ENCODE measurements at places on chromosomes 11 and 22. TPM values are rescaled to one million over a fixed set of nuclear protein-coding genes. Genes with fewer than 3 reads are reported as not detected.

- no peak for DNase-seq
Observed at GRCh38 chr22:46731246-46732040, 6.6 kb downstream of the CERK start.

GRCh38 chr11:126480015-126480409 is 124.5 kb downstream of the ST3GAL4 start:
- no peak for DNase-seq

DNA sequence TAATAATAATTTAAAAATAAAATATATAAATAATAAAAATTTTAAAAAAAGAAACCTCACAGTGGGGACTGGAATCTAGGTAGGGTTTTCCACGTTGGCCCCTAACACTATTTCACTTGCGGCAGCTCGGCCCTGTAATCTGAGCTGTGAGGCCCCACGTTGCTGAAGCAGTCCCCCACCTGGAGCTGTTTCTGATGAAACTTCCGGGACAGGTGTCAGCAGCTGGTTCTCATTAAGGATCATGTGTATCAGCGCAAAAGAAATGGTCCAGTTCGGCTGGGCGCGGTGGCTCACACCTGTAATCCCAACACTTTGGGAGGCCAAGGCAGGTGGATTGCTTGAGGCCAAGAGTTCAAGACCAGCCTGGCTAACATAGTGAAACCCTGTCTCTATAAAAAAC is 17.3 kb downstream of the RHOD start:
- DNase-seq = no peak

GRCh38 chr22:17846326-17846992 is 72.2 kb upstream of the BID start:
- DNase-seq = no peak

DNA sequence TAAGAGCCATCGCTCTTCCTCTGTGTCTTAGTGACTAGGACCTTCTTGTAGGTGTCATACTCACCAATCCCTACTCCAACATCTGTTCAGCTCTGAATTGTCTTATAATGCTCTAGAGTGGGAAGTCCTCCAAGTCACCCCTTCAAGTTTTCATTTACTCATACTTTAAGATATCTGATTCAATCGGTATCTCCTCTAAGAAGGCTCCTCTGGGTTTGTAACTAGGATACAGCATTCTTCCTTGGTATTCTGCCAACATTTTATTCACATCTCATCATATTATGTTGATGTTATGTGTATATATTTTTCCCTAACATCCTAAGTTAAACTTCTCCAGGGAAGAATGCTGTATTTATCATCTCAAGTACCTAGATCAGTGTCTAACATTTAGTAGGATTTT is 662.1 kb downstream of the NTM start:
- no peak for DNase-seq

DNA sequence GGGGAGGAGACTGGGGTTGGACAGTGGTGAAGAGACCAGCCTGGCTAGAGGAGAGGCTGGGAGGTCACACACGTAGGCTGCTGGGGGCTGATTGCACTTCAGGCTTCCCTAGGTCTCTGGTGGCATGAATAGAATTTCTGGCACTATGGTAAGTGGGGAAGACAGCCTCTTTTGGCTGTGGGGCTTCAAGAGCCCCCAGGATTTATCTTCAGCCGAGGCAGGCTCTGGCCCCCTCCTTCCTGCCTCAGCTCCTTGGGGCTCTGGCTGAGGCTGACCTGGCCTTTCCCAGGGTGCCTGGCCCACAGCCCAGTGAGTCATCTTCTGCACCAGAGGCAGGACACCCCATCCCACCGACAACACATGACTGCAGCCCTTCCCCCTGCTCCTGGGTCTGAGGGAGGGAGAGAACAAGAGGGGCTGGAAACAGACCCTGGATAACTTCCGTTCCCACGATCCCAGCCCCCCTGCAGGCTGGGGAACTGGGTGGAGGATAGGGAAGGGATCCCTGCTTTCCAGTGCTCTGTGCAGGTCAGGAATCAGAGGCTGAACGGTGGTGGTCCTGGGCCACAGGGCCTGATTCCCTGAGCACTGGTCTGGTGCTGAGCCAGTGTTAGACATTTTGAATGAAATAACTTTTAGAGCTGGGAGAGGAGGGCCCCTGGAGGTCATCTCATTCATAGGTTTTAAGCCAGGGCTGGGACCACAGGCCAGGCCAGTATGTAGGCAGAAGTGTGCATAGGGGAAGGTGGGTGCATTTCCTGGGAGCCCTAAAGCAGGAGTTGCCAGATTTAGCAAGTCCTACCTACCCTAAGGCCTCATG is 26.5 kb downstream of the ARHGEF17 start:
- DNase-seq = peak; percentile 67

GRCh38 chr11:102705626-102706025 is at the start of gene MMP27:
MMP27 (minus strand) TSS chr11:102705769; CDS start chr11:102705714, 55 bp downstream.
- no peak for DNase-seq

DNA sequence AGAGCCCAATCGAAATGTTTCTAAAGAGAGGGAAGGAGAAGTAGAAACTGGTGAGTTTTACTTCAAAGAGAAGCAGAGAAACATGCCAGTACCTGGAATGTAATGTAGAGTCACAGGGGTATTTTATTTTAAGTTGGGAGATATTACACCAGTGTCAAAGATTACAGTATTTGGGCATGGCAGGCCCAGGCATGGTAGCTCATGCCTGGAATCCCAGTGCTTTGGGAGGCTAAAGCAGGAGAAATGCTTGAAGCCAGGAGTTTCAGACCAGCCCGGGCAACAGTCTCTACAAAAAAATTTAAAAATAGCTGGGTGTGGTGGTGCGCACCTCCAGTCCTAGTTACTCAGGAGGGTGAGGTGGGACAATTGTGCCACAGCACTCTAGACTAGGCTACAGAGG is 2.7 kb downstream of the SYCE3 start:
- no peak for DNase-seq

GRCh38 chr11:76768088-76768908 is 14.9 kb upstream of the TSKU start:
- peak; percentile 84 for DNase-seq

DNA sequence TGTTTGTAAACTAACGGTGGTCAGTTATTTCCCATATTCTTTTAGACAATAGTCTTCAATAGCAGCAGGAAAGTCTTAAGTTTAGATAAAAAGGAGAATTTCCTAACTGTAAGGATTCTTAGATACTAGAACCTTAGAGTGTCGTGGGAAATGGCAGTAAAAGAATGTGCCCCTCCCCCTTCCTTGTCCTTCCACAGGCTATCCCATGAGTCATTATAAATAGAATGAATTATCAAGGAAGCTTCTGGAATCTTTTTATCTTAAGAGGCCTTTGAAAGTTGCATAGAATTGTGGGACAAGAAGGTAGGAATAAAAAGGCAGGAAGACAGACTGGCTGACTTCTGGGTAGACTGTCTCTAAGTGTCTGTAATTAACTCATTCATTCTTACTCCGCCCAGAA is 165.2 kb upstream of the TBCEL start:
- no peak for DNase-seq

GRCh38 chr11:3865388-3866193 is 10.1 kb downstream of the STIM1 start:
- DNase-seq = no peak

- no peak for DNase-seq
Observed at GRCh38 chr11:122120096-122120495, 4.1 kb upstream of the BLID start.

GRCh38 chr11:516400-516799 is 9.4 kb upstream of the RNH1 start:
- DNase-seq = no peak

GRCh38 chr22:48352086-48352911 is 1475.4 kb downstream of the BRD1 start:
- no peak for DNase-seq

- DNase-seq = peak; percentile 50
Observed at GRCh38 chr11:123577081-123577598, 77.3 kb downstream of the SCN3B start.

GRCh38 chr11:119772076-119772475 is 43.1 kb upstream of the NECTIN1 start:
- no peak for DNase-seq

DNA sequence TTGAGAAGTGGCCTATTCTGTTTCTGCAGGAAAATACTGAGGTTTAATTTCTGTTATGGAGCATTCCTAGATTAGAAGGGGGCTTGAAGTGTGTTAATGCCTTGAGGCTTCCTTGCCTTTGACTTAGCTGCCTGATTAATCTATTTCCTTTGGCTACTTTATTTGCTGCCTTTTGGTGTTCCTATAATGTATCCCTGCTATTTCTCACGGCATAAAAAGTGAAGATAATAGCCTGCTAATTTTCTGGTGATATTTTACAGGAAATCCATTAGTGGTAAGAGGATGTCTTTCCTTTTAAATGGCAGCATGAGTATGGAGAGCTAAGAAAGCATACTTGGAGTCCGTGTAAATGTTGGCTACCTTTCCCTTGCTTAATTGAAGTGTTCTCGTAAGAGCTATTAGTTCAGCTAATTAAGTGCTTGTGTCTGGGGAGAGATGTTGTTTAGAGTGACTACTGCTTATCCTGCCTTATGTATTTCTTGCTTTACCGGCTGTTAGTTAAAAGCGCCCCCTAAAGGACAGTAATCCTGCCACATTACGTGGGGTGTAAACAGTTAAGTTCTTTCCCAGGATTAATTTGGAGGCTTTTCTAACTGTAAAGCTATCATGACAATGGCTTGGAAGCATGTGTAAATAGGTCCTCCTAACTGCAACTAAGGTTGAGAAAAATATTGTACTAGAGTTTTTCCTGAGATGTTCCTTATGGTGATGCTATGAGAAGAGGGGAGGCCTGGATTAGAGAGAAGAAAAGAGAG is 45.6 kb downstream of the ZNF280B start:
- peak; percentile 46 for DNase-seq

DNA sequence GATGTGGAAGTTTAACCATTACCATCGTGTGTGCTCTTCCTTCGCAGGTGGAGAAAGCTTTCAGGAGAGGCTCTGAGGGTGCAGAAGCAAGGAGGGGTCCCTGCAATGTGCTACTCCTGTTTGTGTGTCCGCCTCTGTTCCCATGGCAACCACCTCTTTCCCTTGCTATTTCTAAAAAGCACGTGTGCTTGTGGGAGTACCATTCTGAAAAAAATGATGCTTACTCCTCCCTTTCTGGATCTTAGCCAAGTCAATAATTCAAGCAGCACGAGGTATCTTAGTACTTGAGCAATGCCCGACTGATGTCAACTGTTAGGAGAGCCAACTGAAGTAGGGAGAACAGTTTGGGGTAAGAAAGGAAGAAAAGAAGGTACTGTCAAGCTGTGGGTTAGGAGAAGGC is 628.7 kb downstream of the NTM start:
- DNase-seq = no peak

DNA sequence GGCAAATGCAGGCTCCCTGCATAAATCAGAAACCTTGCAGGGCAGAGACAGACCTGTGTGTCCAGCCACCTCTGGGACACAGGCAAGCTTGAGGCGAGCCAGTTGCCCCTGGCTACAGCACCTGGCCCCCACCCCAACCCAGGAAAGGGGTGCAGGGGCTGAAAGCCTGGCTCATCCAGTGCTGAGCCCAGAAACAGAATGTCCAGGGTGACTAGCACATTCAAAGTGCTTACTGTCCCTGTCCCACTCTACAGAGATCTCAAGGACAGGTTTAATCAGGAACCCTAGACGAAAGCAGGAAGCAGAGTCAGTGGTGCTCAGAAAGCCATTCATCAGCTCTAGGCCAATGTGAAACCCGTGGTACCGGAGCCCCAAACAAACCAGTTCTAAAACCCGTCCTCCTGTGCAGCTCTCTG is 31.9 kb downstream of the PLEKHA7 start:
- DNase-seq = peak; percentile 23

CEP126 gene
- 0.32 TPM for total RNA-seq

SMTNL1 gene
- total RNA-seq = 4.5 TPM

GGTLC3 gene
- 0.24 TPM for total RNA-seq

CCDC73 gene
- 0.02 TPM for total RNA-seq

CTSC gene
- 37.8 TPM for total RNA-seq

TPST2 gene
- 15.0 TPM for total RNA-seq

DRD4 gene
- total RNA-seq = not detected

HOATZ gene
- not detected for total RNA-seq

RFPL3 gene
- not detected for total RNA-seq

MOV10L1 gene
- total RNA-seq = not detected

B4GAT1 gene
- 8.0 TPM for total RNA-seq

SCGB1D2 gene
- not detected for total RNA-seq

ACR gene
- not detected for total RNA-seq

TYR gene
- total RNA-seq = not detected

GTSE1 gene
- total RNA-seq = 57.8 TPM

OR6T1 gene
- not detected for total RNA-seq

Data from SJCRH30 (cell line).